ENCODE measurements at places on chromosomes 5 and 9.

- no peak for DNase-seq
Observed at GRCh38 chr5:55151923-55152842, 7.8 kb upstream of the GPX8 start.

GRCh38 chr5:170740551-170741205 is 42.8 kb upstream of the GABRP start:
- no peak for DNase-seq

DNA sequence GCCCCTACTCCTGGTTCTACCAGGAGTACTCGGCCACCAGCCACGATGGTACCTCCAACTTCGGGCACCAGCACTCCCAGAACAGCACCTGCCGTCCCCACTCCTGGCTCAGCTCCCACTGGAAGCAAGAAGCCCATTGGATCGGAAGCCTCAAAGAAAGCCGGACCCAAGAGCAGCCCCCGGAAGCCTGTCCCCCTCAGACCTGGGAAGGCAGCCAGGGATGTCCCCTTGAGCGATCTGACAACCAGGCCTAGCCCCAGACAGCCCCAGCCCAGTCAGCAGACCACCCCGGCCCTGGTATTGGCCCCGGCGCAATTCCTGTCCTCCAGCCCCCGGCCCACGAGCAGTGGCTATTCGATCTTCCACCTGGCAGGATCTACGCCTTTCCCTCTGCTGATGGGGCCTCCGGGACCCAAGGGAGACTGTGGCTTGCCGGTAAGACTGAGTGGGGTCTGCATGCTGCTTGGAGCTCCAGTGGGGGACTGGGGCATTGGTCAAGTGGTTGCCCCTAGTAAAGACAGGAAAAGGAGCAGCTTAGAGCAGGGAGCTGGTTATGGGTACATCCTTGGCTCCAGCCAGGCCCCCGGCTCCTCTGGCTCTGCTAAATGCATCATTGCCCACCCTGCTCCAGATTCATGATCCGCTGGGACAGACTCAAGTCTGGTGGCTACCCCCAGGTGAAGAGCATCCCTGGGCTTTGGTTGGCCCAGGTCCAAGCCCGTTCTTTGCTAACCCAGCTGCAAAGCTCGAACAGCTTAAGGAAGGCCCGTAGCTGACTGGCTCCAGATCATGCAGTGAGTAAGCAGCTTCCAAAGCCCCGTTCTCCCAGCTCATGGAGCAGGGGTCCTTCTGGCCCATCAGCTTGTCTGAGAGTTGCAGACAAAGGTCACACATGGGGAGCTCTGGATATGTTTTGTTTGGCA is 14.0 kb downstream of the COL27A1 start:
- no peak for DNase-seq

DNA sequence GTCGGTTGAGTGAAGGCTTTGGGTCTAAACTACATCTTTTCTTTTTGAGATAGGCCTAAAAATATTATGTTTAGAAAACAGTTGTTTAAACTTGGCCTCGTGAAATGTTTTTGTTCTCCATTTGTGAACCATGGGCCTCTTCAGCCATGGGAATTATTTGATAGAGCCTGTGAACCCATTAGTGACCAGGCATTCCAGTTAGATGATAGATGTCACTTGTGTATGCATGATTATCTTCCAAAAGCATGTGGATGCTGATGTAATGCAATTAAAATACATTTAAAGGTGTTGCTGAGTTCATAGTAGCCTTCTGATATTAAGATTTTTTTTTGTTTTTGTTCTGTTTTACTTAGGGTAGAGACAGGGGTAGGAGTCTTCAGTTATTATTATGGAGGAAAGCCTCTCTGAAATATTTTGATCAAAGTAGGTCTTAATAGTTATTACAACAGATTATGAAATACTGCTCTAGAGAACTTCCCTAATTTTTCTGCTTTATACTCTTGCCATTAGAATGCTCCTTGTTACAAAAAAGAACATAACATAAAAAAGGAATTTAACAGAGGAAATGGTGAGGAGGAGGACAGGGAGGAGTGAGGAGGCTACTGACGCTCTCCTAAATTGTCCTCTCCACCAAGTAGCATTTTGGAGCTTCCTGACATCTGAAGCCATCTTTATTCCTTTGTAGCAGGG is 32.9 kb downstream of the CPEB4 start:
- DNase-seq = no peak
